ENCODE measurements at places on chromosomes 2 and 18. TPM values are rescaled to one million over a fixed set of nuclear protein-coding genes. Genes with fewer than 3 reads are reported as not detected.

GRCh38 chr2:199646439-199646838, 188.7 kb upstream of the SATB2 start:
- no peak for DNase-seq

- DNase-seq: no peak
Observed at GRCh38 chr2:72914589-72915319, 2.6 kb upstream of the EMX1 start.

GRCh38 chr2:188196343-188197008, 95.2 kb upstream of the GULP1 start:
- DNase-seq: no peak

- no peak for DNase-seq
Observed at GRCh38 chr18:40048253-40048652, 1906.8 kb upstream of the PIK3C3 start.

The GRHL1 gene
- total RNA-seq: 8.5 TPM

The TMEM150A gene
- 9.9 TPM for total RNA-seq

The RTP5 gene
- total RNA-seq: not detected

Data from HCT116 (cell line).